Activated T-cell treated with anti-CD3 and anti-CD28 coated beads, Interleukin-2, amount 50 U/mL, for 4 hours (primary cell): ENCODE measurements at places on chromosomes 4 and X.

GRCh38 chrX:13051529-13052172 is 7.2 kb upstream of the FAM9C start:
- no peak for DNase-seq

DNA sequence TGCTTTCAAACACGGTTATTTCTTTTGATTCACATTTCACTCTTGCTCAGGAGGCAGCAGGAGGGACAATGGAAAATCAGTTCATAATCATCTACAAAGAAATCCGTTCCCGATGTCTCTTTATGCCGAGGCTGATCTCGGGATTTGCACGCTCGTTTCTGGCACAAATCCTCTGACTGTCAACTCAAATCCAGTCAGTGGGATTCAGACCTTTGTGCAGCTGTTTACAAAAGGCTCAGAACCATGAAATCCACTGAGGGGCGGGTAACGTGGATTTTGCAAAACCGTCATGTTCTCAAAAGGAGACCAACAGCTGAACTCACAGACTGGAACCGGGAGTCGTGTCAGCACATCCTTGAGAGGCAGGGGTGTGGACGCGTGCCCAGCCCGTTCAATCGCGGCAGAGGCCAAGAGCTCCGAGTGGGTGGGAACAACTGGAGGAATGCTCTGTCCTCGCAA is 46.4 kb downstream of the ACOX3 start:
- DNase-seq: no peak

- no peak for DNase-seq
Measured at GRCh38 chrX:148542481-148543255, 42.3 kb downstream of the AFF2 start.

GRCh38 chr4:129490516-129490915 is 394.6 kb downstream of the C4orf33 start:
- no peak for DNase-seq

DNA sequence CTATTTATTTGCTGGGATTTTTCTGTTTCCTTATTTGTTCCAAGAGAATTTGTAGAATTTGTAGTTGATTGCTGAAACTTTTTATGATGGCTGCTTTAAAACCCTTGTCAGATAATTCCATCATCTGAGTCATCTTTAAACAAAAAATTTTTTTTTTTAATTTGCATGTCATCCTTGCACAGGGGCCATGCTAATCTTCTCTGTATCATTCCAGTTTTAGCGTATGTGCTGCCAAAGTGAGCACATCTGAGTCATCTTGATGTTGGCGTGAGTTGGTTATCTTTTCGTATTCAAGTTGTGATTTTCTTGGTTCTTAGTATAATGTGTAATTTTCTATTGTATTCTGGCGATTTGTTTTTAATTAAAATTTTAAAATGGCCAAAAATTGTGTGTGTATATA is 18.7 kb upstream of the ZNF157 start:
- DNase-seq: no peak

GRCh38 chr4:36187723-36188333 is 56.5 kb downstream of the ARAP2 start:
- no peak for DNase-seq

GRCh38 chrX:148588649-148589310 is 88.4 kb downstream of the AFF2 start:
- DNase-seq: no peak

- no peak for DNase-seq
Measured at GRCh38 chr4:41638866-41639265, 100.9 kb downstream of the LIMCH1 start.

GRCh38 chr4:102792361-102792936 is 31.7 kb upstream of the MANBA start:
- DNase-seq: no peak

GRCh38 chr4:113294908-113295307 is 245.5 kb downstream of the ANK2 start:
- no peak for DNase-seq

DNA sequence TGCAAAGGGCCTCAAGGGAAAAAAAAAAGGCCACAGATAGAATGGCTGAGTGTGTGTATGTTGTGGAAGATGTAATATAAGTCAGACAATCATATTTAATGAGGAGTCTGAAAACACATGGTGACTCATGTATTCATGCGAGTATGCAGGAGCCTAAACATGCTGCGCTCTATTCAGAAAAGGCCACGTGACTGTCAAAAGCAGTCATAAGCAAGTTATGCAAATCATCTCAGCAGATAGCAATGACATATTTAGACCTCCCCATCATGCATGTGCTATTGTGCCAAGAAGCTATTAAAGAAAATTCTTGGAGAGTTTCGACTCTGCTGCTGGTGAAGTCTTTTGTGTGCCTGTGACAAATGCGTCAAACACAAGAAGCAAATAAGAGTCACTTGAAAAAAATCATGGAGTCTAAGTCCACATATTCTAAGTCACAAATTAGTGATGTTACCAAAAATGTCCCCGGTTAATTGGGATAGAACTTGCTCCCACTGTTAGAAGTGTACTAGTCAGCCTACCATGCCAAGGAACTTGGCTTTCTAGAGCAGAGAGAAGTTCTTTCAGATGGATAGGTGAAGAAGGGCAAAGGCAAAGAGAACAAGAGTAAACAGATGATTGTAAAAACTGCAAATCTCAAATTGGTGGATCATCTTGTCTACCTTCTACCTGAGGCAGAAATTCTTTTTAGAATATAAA is 5.0 kb downstream of the LNX1 start:
- DNase-seq: no peak

GRCh38 chr4:165198329-165198728 is 9.0 kb upstream of the KLHL2 start:
- DNase-seq: no peak

DNA sequence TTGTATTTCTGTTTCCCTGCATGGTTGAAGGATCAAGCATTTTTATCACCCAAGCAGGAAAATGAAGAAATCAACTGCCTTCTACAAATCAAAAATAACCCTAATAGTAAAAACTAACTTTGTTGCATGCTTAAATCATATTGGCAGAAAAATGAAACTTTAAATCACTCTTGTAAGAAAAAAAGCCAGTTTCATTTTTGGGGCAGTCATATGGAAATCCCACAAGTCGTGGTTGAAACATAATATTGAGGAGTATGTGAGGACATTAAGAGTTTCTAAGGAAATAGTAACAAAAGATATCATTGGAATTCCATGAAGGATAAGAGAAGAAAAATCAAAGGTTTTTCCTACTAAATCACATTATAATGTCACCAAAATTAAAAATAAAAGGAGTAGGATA is 8.4 kb downstream of the TEC start:
- DNase-seq: no peak

DNA sequence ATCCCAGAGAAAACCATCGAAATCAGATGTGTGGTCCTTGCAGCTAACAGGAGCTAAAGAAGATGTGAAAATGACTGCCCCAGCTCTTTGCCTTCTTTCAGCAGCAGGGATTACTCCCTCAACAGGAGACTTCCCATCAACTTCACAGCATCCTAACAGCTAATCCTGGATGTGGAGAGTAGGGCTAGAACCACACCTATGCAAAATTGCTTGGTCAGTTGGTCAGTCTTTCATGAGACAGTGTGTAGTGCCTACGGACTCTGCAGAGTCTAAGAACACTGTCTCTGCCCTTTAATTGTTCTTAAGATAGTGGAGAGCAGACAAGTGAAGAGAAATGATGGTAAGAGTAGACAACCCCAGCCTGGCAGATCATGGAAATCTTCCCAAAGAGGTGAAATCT is 133.5 kb downstream of the COL4A6 start:
- DNase-seq: no peak

DNA sequence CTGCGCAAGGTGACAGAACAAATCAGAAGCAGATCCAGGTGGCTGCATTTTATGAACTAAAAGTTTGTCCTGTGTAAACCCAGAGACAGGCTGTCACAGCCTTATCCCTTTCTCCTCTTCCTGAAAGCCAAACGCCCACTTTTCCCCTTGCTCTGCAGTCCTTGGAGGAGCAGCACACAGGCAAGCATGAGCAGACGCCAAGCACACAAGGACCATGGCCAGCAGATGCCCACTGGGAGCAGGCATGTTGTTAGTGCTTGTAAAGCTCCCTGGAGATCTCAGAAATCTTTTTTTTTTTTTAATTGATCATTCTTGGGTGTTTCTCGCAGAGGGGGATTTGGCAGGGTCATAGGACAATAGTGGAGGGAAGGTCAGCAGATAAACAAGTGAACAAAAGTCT is 11.5 kb upstream of the HOPX start:
- no peak for DNase-seq

GRCh38 chr4:74410272-74410671 is 34.7 kb upstream of the AREG start:
- no peak for DNase-seq

DNA sequence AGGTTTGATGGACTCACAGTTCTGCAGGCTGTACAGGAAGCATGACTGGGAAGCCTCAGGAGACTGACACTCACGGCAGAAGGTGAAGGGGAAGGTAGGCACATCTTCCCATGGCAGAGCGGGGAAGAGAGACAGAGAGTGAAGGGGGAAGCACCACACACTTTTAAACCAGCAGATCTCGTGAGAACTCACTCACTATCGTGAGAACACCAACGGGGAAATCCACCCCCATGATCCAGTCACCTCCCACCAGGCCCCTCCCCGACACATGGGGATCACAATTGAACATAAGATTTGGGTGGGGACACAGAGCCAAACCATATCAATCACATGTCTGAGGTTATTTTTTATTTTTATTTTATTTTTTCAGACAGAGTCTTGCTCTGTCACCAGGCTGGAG is 4.9 kb upstream of the NAT8L start:
- DNase-seq: no peak

DNA sequence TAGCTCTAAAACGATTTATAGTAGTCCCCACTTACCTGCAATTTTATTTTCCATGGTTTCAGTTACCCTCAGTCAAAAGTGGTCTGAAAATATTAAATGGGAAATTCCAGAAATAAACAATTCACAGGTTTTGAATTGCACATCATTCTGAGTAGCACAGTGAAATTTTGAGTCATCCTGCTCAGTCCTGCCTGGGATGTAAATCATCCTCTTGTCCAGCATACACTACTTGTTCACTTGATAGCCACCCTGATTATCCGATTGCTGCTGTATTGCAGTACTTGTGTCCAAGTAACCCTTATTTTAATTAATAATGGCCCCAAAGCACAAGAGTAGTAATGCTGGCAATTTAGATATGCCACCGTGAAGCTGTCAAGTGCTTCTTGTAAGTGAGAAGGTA is 23.5 kb upstream of the BDH2 start:
- no peak for DNase-seq

- no peak for DNase-seq
Measured at GRCh38 chr4:125688841-125689240, 374.1 kb downstream of the FAT4 start.

- DNase-seq: no peak
Measured at GRCh38 chrX:38175139-38175538, 45.5 kb downstream of the SRPX start.

GRCh38 chrX:85963736-85964135 is 83.6 kb downstream of the CHM start:
- no peak for DNase-seq

DNA sequence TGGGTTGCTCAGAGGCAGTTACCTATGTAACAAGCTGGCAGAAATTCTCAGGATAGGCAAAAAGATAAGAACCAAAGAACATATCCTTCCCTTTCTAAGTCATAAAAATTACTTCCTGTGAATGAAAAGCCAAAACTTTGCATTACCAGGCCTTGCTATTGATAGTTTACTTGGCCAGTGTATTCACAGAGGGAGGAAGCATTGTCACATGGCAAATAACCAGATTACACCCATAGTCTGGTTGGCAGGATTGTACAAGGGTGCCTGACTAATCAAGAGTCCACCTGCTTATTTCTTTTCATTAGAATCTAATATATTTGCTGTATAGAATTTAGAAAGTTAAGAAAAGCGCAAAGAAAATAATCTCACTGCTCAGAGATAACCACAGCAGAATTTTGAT is 14.1 kb downstream of the XIAP start:
- no peak for DNase-seq

- DNase-seq: no peak
Measured at GRCh38 chr4:62928483-62928882, 1480.8 kb downstream of the TECRL start.

GRCh38 chrX:53186351-53186750 is 38.7 kb downstream of the KDM5C start:
- no peak for DNase-seq

- no peak for DNase-seq
Measured at GRCh38 chr4:14303856-14304255, 676.3 kb upstream of the BOD1L1 start.

DNA sequence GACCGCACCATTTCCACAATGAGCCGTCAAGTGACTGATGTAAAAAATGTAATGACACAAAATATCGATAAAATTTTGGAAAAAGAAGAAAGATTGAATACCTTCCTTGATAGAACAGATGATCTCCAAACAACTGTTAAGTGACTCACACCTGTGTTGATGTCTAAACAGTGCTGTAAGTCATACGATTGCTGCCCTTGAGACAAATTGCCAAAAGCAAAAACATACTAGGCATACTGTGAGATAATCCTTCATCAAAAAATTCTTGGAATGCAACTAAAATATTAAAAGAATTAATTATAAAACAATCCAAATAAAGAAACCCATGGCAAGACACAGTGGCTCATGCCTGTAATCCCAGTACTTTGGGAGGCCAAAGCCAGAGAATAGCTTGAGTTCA is 53.4 kb downstream of the HNRNPD start:
- no peak for DNase-seq

DNA sequence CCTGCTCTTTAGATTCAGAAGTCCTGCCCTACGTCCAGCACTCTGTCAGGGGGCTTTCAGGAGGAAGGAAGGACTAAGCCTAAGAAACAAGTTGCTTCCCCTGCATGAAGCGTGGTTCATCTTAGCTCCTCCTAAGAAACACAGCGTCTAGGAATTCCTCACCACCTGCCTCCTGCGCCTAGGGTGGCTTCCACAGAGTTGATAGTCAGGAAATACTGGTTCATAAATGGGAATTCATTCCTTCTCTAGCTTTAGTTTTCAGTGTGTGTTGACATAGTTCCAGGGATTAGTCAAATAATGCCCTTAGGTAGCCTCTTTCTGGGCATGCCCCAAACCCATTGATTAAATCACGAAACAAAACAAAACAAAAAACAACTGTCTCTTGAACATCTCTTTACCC is 1.7 kb upstream of the MXRA5 start:
- no peak for DNase-seq

DNA sequence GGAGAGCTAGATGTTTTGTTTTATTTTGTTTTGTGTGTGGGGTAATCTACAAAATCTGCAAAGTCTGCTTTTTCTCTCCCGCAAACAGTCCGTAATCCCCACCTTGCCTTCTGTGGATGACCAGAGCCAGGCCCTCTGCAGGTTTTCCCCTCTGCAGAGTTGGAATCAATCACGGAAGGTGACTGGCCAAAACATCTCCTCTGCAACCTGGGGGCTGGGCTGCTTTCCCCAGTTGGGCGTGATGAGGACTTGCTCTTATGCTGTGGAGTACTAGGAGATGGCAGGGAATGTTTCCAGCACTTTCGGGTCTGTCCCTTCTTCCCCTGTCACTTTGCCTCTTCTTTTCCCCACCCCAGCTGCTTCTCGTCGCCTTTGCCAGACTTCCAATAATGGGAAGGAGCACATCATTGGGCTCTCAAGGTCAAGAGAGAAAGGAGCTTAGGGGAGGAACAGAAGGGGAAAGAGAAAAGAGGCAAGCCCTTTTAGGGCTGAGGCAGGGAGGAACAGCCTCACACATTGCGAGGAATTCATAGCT is 1.1 kb downstream of the TMEM35A start:
- DNase-seq: no peak

- DNase-seq: no peak
Measured at GRCh38 chr4:172986114-172986513, 182.5 kb upstream of the GALNT7 start.
